ENCODE measurements at places on chromosomes 3 and 15.
A peak's percentile ranks its signal among the peaks of the same experiment; 100 is the strongest.

DNA sequence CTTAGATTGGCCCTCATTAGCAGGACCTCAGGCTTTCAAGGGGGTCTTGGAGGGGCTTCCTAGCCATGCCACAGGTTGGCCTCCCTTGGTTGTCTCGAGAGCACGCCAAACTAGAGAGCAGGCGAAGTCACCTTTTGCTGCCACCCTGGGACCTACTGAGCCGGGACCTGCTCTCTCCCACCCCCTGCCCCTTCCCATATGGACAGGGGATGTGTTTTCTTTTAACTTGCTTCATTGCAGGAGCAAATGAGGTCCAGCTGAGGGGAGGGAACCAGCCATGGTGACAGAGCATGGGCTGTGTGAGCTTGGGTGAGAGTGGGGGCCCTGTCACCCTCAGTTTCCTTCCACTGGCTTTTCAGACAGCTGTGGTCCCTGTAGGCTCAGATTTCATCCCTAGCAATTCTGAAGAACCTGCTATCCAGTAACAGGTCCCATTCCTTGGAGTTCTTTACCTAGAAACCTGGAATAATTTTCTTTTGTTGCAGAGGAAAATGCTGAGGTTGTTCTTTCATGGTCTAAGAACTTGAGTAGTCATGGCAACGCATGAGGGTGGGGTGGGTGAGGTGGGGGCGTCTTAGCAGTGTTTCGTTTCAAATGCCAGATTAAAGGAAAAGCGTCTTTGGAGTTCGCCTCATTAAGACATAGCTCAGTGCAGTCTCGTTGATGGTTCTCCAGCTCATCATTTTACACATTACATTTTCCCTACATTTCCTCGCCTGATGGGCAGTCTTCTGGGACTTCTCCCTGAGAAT lies 20.1 kb upstream of the MAGEF1 start:
- DNase-seq, result no peak

DNA sequence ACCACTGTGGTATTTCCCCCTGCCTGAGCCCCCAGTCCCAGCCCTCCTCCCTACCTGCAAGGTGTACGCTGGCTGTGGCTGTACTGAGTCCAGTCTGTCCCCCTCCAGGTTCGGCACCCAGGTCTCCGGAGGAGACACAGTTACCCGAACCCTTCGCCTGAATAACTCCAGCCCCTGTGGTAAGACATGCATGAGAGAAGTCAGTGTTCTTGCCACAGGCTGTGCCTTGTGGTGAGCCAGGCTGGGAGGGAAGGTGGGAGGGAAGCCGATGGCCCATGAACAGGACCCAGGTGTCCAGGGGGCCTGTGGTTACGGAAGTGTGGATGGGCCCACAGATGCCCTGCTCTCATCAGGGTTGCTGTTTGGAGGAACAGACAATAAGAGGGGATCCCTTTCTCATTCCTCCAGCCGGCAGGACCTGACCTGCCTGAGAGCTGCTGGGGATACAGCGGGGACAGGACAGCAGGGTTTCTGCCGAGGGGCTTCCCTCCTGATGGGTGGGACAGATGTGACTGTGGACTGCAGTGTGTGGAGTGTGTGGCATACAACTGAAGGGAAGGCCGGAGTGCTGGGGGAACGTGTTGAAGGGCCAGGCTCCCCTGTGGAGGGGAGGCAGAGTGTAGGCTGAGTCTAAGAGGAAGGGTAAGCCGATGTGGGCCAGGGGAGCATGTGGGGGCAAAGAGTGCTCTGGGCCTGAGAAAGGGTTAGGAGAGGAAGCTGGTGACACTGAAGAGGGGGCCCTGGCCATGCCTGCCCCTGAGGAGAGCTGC lies 21.9 kb downstream of the ACAA1 start:
- DNase-seq, result no peak

- DNase-seq, result no peak
These were observed 114.0 kb downstream of the LRRC28 start for GRCh38 chr15:99365242-99365641.

DNA sequence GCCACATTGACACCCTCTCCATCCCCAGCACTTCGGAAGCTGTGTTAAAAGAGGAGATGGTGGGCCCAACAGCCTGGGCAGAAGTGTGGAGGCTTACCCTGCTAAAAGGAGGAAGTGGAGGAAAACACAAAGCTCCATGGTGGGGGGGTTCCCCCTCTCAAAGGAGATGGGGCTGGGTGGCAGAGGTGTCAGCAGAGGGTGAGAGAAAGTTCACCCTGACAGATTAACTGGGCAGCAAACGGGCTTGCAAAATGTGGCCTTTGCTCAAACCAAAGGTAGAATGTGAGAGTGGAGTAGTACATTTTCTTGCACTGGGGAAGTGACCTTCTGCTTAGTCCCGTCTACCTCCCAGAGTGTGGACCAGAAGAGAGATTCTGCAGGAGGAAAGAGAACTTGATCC lies 44.7 kb downstream of the MYO1E start:
- DNase-seq, result no peak

- DNase-seq, result peak; percentile 46
These were observed 7.0 kb upstream of the RNF111 start for GRCh38 chr15:58980351-58980939.

- DNase-seq, result no peak
These were observed 35.8 kb downstream of the ST8SIA2 start for GRCh38 chr15:92429378-92430068.

GRCh38 chr15:57690341-57690966 lies 16.1 kb upstream of the POLR2M start:
- DNase-seq, result no peak

- no peak for DNase-seq
These were observed 37.9 kb downstream of the SETD5 start for GRCh38 chr3:9435316-9435715.

DNA sequence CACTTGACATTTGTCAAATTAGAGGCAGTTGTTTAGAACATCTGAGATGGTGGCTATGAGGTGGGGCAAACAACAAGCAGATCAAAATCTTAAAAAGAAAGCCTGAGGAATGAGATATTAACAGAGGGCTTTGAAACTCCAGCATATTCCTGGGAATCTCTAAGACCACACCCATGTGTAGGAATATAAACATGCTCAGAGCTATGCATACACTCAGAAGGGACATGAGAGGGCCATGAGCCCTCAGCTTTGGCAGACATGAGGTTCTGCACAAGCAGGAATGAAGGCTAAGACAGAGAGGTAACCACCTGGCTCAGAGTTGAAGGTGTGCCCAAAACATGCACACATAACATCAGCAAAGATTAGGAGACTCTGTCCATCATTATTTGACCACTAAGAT lies 37.9 kb downstream of the ATP10A start:
- DNase-seq, result no peak

GRCh38 chr15:47412136-47412535 lies 305.2 kb upstream of the SEMA6D start:
- DNase-seq, result no peak

- peak; percentile 91 for DNase-seq
These were observed 159.8 kb upstream of the TSC22D2 start for GRCh38 chr3:150248116-150248887.

- no peak for DNase-seq
These were observed 137.3 kb upstream of the SLC24A5 start for GRCh38 chr15:47983533-47983932.

DNA sequence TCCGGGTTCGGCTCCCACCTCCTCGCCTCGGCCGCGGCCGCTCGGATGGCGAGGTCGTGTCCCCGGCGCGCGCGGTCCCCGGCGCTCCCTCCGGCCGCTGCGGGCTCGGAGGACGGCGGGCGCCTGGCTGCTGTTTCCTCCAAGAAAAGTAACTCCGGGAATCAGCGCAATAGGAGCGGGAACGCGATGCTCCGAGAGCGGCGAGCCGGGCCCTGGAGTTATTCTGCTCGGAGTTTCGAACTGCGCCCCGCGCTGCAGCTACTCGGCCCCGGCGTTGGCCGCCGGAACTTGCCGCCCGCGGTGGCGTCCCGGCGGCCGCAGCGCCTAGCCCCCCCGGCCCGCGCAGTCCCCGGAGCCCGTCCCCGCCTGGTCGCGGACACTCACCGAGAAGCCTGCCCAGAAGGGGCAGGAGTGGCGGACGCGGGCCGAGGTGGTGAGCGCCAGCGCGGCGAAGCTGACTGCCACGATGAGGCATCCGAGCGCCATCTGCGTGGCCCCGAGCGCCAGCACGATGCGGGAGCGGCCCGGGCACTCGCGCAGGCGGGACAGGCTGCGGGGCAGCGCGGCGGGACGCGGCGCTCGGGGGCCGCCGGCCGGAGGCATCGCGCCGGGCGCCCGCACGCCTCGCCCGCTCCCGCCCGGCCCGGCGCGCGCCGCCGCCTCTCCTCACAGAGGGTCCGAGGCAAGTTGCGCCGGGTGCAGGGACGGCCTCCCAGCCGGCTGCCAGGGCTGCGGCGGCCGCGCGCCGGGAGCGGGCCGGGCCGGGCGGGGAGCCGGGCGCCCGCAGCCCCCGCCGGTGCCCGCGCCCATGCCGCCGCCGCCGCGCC lies 251.9 kb downstream of the TJP1 start:
- no peak for DNase-seq

GRCh38 chr15:85927931-85928537 lies 133.3 kb upstream of the KLHL25 start:
- DNase-seq, result no peak

DNA sequence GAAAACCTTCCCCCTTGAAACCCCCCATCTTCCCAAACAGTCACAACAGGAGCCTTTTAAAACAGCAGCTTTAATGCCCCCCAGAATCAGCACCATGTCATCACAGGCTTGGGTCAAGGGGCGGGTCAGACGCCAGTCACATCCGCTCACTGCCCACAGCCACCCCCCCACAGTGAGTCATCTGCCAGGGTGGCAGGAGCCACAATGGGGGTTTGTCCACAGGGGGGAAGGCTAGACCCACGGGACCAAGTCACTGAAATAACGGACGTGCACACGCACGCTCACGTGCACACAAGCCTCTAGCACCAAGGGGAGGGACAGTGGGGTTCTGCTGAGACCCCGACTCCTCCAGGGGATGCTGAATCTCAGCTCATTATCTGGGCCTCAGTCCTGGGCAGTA lies 441 bp upstream of the UCN2 start:
- peak; percentile 75 for DNase-seq

GRCh38 chr3:10335871-10336622 lies 15.1 kb upstream of the SEC13 start:
- DNase-seq, result no peak

DNA sequence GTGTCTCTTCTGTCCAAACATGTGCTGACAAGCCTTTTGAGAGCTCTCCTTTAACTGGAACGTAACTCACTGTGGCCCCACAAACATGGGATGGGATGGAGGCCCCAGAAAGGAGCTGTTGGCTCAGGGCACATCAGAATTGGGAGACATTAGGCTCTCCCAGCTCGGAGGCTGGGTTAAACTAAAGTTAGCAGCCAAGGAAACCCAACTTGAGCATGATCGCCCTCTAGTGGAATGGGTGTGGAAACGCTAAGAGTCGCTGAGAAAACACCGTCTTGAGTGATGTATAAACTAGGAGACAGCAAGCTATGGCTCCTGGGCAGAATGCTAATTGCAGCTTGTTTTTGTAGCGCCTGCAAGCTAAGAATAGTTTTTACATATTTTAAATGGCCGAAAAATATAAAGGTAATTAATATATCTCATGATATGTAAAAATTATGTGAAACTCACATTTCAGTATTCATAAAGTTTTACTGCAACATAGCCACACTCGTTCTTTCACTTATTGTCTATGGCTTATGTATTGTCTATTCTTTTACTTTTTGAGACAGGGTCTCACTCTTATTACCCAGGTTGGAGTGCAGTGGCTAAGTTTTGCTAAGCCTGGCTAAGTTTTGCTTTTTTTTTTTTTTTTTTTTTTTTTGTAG lies 138.8 kb upstream of the HACD2 start:
- peak; percentile 77 for DNase-seq

- DNase-seq, result no peak
These were observed 131.8 kb upstream of the UBE2E2 start for GRCh38 chr3:23071296-23071695.

DNA sequence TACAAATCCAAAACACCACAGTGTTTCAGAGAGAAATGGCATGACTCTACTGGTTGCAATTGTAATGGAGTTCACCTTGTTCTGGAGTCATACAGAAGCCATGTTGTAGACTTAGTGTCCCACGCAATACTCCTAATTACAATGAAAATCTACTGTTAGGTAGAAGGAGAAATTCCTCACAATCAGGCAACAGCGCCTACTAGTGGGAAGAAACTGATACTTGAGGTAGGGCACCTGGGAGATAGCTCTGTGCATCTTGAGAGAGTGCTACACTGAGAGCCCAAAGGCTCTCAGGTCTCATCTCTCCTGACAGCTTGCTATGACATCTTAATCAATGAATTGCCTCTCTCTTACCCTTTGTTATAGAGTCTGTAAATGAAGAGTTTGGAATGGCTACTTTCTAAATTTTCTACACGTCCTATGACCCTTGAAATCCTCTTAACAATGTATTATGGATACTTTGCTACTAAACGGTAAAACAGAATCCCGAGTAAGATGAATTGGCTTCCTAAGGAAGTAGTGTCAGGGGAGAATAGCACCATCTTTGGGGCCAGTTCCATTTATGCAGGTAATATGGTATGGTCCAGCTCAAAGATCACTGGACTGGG lies 422.7 kb upstream of the TPRG1 start:
- peak; percentile 15 for DNase-seq

GRCh38 chr15:57604507-57604906 lies 12.8 kb downstream of the MYZAP start:
- no peak for DNase-seq

GRCh38 chr3:23778446-23778845 lies 27.3 kb upstream of the UBE2E1 start:
- DNase-seq, result peak; percentile 43

Measured in HCEC 1CT (cell line).